ENCODE measurements at places on chromosomes 1 and 21.

DNA sequence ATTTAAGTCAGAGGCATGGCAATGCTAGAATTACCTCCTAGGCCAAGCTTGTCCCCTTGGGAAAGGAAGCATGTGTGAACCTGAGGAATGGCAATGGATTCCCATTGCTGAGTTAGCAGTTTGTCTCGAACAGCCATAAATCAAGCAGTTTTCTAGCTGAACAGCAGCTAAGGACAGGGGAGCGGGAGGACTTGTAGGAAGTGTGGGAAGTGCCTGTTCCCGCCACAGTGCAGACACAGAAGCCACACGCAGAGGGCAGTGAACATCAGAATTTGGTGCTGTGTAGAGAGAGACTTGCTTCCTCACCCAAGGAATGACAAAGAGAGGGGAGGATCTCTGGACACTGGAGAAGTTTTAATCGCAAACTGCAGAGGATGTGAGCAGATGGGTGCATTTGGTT lies 3.8 kb downstream of the PHGDH start:
- DNase-seq: no peak

- DNase-seq: no peak
These were observed 163.8 kb upstream of the ESRRG start for GRCh38 chr1:216887032-216887431.

DNA sequence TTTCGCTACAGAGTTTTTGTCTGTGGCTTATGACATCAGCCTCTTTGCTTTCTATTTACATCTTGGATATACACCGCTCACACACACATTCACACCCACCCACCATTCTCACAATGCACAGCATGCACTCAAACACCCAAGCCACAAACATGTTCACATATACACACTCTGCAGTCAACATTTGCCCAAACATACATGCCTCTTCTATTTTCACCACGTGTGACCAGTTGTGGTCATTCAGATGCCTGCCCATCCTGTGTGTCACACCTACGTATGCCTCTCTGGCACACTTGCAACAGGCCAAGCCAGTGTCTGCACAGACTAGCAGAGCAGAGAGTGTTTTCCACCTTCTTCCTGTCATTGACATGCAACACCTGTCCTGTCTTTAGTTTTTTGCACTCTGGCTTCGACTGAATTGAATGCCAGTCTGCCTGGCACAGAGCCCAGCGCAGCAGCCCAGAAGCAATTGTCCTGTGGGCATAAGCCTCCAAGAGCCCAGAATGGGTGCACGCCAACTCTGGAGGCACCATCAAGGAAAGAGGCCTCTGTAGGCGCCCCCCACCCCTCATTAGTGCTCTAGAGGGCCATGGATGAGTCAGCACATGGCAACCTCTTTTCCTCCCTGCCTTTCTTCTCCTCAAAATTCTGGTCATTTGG lies 37.7 kb upstream of the LRRN2 start:
- DNase-seq: no peak

GRCh38 chr1:59022799-59023198 lies 239.0 kb upstream of the JUN start:
- DNase-seq: no peak

GRCh38 chr1:9128166-9128519 lies 759 bp downstream of the GPR157 start:
- no peak for DNase-seq

- DNase-seq: no peak
These were observed 505 bp downstream of the ENTREP3 start for GRCh38 chr1:155254714-155255242.

DNA sequence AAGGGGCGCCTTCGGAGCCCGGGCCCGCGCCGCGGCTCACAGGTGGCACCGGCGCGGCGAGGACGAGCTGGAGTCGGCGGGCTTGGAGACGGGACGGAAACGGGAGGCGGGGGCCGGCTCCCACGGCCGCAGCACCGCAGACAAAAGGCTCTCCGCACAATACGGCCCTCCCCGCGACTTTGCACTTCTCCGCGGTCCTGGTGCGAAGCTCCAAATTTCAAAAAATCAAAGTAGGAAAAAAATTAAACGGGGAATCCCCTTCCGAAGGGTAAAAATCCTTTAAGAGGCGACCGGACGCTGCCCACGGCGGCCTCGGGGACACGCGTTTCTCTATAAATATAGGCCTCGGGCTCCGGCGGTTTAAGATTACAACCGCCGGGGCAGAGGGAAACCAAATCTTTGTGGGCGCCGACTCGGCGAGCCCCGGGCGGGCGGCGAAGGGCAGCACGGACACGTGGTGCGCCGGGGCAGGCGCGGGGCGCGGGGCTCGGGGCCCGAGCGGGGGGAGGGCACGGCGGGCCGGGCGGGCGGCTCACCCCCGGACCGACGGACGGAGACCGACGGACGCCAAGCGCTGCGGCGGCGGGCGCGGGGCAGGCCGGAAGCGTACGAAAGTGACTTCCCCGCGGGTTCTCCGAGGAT lies 453 bp downstream of the PABPC4 start:
- peak; percentile 27 for DNase-seq

- DNase-seq: no peak
These were observed 166.0 kb upstream of the C8B start for GRCh38 chr1:57131701-57132394.

- DNase-seq: no peak
These were observed 10.1 kb downstream of the TMEM63A start for GRCh38 chr1:225872075-225872430.

DNA sequence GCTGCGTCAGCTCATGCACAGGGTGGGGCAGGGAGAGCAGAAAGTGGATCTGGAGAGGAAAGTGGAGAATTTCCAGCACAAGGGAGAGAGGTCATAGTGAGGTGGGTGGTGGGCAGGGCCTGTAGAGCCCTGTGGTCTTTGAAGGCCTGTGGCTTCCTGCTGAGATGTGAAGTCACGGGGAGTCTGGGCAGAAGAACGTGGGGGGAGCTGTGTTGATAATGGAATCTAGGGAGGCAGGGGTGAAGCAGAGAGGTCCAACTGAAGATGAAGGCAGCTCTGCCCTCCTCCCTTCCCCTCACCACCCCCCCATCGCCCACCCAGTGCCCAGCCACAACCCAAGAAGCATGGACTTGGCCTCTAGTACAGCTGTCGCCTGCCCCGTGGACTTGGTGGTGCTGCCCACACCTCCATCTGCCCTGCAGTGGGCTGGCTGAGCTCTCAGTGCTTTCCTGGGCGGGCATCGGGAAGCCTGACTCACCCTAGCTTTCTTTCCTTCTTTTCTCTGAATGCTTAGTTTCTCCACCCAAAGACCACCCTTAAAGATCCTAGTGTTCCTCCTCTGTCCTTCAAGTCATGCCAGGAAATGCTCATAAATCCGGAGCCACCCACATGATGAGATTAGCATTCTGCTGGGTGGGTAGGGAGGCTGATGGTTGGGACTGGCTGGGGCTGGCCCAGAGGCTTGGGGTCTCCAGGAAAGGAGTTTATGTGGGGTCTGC lies 186.1 kb downstream of the TRABD2B start:
- DNase-seq: no peak

GRCh38 chr21:34305605-34306604 lies 57.9 kb upstream of the KCNE2 start:
- DNase-seq: no peak

DNA sequence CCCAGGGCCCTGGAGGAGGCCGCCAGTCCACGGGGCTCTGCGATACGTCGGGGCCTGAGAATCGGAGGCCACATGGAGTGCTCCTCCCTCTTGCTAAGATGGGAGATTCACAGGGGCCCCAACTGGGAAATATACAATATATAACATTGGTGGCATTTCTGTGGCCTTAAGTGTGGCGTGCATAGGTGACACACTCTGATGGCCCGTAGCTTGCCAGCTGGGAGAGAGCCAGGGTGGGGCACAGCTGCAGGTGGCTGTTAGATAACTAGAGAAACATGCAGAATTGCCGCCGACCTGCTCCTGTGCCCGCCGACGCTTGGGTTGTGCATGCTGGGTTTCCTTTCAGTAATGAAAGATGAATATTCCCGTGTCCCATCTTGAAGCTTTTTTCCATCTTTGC lies 30.1 kb downstream of the UMODL1 start:
- no peak for DNase-seq

GRCh38 chr1:44532567-44532944 lies 127.5 kb downstream of the RNF220 start:
- DNase-seq: no peak

DNA sequence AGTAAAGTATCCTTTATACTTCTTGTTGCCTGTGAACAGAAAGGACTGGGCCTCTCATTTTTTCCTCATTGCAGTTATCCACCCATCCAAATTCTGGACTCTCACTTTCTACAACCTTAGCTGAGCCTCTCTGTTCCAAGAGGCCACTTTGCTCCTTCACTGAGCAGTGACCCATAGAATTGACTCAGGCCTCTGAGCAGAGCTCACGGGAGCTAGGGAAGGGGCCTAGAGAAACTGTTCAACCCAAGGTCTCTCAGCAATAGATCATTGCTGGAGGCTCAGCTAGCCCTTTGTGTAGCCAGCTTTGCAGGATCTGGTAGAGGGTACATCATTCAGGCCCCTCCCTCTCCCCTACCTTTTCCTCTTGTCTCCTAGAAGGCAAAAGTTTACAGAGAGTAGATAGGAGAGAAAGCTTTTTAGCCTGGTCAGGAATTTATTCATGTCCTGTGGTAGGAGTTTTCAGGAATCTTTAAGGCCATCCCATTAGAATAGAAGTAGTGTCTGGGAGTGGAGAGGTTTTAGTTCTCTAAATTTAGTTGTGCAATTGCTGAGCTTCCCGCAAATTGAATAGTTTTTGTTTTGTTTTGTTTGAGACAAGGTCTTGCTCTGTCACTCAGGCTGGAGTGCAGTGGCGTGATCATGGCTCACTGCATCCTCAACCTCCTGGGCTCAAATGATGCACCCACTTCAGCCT lies 6.7 kb downstream of the INTS3 start:
- DNase-seq: no peak

DNA sequence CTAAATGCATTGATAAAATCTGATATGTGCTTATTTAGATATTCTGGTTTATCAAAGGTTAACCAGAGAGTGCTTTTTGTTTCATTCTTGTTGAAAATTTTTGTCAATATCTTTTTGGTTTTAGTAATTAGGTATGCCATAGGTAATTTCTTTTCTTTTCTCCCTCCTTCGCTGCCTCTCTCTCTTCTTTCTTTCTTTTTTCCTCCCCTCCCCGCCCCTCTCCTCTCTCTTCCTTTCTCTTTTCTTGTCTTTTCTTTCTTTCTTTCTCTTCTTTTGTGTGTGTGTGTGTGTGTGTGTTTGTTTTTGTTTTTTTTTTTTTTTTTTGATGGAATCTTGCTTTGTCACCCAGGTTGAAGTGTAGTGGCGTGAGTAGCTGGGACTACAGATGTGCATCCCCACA lies 14.4 kb upstream of the MACF1 start:
- DNase-seq: no peak

DNA sequence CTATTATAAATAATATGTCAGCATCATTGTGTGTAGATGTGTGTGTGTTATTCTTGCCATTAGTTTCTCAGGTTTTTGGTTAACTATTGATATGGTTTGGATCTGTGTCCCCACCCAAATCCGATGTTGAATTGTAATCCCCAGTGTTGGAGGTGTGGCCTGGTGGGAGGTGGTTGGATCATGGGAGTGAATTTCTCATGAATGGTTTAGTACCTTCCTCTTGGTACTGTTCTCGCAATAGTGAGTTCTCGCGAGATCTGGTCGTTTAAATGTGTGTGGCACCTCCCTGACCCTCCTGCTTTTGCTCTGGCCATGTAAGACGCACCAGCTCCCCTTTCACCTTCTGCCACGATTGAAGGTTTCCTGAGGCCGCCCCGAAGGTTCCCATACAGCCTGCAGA lies 9.6 kb upstream of the POFUT2 start:
- DNase-seq: no peak

- no peak for DNase-seq
These were observed 619.5 kb downstream of the MATN1 start for GRCh38 chr1:30103708-30104411.

- no peak for DNase-seq
These were observed 118.7 kb downstream of the KCNK2 start for GRCh38 chr1:215201283-215201682.

- no peak for DNase-seq
These were observed 13.5 kb upstream of the CACNA1E start for GRCh38 chr1:181469829-181470228.

DNA sequence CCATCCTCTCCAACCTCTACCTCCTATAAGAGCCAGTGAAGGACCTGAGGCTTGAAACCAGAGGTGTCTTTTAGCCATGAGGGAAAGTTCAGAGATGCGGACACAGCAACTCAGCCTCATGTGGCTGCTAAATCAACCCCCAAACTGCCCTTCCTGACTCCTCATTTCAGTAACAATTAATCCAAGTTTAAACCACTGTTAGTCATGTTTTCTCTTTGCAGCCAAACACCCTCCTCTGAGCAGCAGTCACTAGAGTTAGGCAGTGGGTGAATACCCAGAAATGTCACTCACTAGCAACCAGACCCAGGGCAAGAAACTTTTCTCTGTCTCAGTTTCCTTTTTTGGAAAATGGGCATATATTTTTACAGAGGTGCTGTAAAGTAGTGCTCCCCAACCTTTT lies 71.2 kb downstream of the KCNJ15 start:
- no peak for DNase-seq

DNA sequence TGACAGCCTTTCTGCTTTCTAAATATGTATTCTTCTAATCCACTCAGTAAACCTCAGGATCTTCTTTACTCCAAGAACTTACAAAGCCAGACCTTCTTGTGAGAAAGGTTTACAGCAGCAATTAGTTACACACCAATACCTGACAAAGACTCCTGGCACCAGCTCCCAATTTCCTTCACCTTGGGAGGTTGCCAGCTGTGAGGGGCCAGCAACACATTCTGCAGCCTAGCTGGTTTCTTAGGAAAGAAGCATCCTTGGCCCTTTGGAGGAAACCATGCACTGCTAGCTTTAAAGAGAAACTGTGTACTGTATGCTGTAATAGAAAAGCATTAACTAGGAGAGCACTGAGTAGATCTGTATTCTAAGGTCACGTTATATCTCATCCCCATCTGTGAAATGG lies 10.8 kb downstream of the FYB2 start:
- no peak for DNase-seq

DNA sequence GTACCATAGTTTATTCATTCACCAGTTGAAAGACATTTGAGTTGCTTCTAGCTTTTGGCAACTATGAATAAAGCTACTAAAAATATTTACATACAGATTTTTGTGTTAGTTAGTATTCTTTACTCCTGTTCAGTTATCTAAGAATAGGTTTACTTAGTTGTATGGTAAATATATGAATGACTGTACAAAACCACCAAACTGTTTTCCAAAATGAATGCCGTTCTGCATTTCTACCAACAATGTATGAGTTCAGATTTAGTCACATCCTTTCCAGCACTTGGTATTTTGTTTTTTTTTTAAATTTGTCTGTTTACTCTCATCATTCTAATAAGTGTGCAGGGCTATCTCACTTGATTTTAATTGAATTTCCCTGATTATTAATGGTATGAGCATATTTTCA lies 3.4 kb upstream of the KIFAP3 start:
- DNase-seq: no peak

GRCh38 chr1:63922848-63923247 lies 149.0 kb downstream of the ROR1 start:
- DNase-seq: no peak

GRCh38 chr1:91338501-91338900 lies 66.1 kb downstream of the HFM1 start:
- DNase-seq: no peak

- no peak for DNase-seq
These were observed 30.6 kb downstream of the SYT6 start for GRCh38 chr1:114122941-114123618.

Measured in T-helper 17 cell (primary cell).